PC-9 (cell line): ENCODE measurements at places on chromosomes 3 and 15. TPM values are rescaled to one million over a fixed set of nuclear protein-coding genes. Genes with fewer than 3 reads are reported as not detected.

The SSR3 gene
- 117 and 152 TPM in 2 replicates for total RNA-seq

The FYCO1 gene
- total RNA-seq: 19.7 and 21.1 TPM in 2 replicates

The CGNL1 gene
- total RNA-seq: 0.31 and 0.50 TPM in 2 replicates

The ROPN1B gene
- 0.50 and 0.85 TPM in 2 replicates for total RNA-seq

The SH2D7 gene
- not detected in 2 replicates for total RNA-seq

The ALAS1 gene
- total RNA-seq: 61.9 and 71.2 TPM in 2 replicates

The CCDC13 gene
- 0.41 TPM in 1 of 2 replicates, not detected in the other for total RNA-seq

The ATP13A5 gene
- not detected in 2 replicates for total RNA-seq

The GOLGA8K gene
- 0.35 TPM in 1 of 2 replicates, not detected in the other for total RNA-seq

The LYZL4 gene
- not detected in 2 replicates for total RNA-seq

The SLC22A14 gene
- total RNA-seq: not detected in 2 replicates

The CDHR4 gene
- total RNA-seq: 2.0 and 3.5 TPM in 2 replicates

DNA sequence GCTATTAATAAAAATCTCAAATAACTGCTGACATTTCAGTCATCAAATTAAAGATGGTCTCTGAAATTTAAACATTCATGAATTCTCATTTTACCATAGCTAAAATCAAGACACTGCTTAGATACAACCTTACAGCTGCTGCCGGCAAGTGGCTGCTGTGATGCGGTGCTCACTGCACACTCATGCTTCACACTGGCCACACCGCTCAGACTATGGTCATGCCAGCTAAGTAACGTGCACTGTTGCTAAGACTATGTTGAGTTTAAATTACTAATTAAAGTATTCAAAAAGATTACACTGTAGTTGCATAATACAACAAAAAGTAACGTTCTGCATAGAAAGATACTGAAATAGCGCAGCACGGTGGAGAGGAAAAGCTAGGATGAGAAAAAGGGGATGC, 12.1 kb downstream of the ATP13A3 start:
- no peaks in the 10 kb centered on the region for H3K27me3 ChIP-seq
- no peak overlapping the region for H3K4me3 ChIP-seq
- DNase-seq: no peak
- 0 out of 2 replicates have a peak overlapping the region, but pooled peaks have one; percentile 3 for H3K27ac ChIP-seq

DNA sequence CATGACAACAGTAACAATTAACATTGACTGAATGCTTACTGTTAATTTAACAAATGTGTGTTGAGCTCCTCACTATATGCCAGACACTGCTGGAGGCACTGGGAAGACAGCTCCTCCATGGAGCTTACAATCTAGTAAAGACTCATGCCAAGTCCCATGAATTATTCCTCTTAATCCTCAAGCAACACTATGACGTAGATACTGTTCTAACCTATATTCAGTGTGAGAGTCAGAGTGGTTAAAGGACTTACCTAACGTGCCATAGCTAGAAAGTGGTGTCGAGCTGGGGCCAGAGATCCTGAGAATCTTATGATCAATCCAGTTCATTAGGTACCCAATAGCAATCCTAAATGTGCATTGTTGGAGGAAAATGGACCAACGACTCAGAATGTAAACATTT, 43.6 kb downstream of the MYO1E start:
- H3K4me3 ChIP-seq: no peak overlapping the region
- no peak for DNase-seq
- no peaks in the 10 kb centered on the region for H3K36me3 ChIP-seq

GRCh38 chr3:141334627-141335250, 33.6 kb upstream of the ZBTB38 start:
- DNase-seq: no peak
- no peaks in the 10 kb centered on the region for H3K27me3 ChIP-seq
- H3K4me3 ChIP-seq: no peak overlapping the region
- no peaks in the 10 kb centered on the region for H3K36me3 ChIP-seq

- DNase-seq: no peak
- H3K4me3 ChIP-seq: no peak overlapping the region
- no peaks in the 10 kb centered on the region for H3K36me3 ChIP-seq
- H3K27ac ChIP-seq: no peak overlapping the region
- H3K4me1 ChIP-seq: no peaks in the 10 kb centered on the region
Observed at GRCh38 chr3:39264053-39264452, 15.8 kb downstream of the CX3CR1 start.

DNA sequence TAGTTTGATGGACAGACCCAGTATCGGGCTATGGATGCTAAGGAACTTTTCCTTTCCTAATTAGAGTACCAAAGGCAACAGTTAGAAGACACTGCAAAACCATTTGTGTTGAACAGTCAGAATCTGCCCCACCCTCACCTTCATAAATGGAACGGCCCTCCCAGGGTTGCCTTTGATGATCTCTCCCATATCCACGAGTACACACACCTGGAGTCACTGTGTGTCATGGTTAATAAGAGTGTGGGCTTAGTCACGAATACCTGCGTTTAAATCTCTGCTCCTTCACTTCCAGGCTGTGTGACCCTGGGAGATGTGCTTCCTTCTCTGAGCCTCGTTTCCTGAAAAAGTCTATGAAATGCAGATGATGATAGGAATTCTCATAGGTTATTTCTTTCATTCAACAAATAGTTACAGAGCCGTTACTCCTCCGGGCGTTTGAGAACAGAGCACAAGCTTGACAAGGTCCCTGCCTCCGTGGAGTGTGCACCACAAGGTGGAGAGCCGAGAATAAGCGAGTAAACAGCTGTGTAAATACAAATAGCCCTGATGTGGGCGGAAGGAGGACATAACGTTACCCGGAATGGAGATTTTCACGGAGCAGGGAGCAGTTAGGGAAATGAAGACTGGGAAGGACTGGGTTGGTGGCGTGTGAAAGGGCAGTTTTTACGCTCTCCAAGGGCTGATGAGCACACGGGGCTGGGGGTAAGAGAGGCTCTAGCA, 6.7 kb downstream of the SLC51A start:
- H3K27me3 ChIP-seq: no peaks in the 10 kb centered on the region
- DNase-seq: no peak
- no peaks in the 10 kb centered on the region for H3K36me3 ChIP-seq
- H3K4me3 ChIP-seq: no peak overlapping the region

GRCh38 chr15:39139431-39140059, 441.3 kb upstream of the THBS1 start:
- no peaks in the 10 kb centered on the region for H3K27me3 ChIP-seq
- H3K36me3 ChIP-seq: no peaks in the 10 kb centered on the region
- H3K4me1 ChIP-seq: peaks cover 30% of the 10 kb centered on the region
- DNase-seq: no peak

DNA sequence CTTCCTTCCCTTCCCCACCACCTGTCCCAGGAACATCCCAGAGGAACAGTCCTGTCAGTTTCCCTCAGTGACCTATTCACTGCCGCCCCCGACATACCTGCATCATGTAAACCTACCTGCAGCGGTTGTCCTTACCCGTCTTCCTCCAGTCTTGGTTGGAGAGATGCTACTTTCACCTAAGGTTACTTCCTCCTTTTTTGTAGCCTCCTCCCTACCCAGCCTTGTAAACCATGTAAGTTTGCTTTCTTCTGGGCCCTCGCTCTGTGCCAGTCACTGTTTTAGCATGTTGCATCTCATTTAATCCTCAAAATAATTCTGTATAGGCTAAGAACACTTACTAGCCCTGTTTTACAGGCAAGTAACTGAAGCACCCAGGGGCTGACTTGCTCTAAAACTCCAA, 58.3 kb downstream of the GPR171 start:
- H3K36me3 ChIP-seq: no peaks in the 10 kb centered on the region
- H3K27ac ChIP-seq: no peak overlapping the region
- H3K4me3 ChIP-seq: no peak overlapping the region

- no peak overlapping the region for H3K27ac ChIP-seq
- H3K27me3 ChIP-seq: no peaks in the 10 kb centered on the region
Observed at GRCh38 chr3:185744997-185745843, 79.6 kb downstream of the IGF2BP2 start.

DNA sequence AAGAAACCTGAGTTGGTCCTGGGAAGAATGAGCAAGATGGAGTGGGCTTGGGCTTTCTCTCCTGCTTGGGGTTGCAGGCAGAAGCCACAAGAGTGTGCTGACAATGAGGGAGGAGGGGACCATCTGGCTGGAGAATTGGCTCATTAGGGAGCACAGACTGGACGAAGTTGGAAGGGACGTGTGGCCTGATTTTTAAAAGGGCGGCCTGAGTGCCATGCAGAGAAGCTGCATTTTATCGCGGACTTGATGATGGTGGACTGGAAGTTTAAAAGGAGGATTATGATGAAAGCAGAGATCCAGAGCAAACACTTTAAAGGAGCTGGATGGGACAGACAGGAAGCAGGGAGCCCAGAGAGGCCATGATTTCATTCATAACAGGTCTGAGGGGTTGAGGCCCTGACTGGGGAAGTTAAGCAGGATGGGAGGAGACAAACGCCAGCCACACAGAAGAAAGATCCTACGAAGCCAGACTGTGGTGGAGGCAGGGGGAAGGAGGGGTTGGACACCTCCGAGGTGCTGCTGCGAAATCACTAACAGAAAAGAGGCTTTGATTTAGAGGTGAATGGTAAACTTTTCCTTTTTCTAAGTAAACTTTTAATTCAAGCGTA, 23.6 kb downstream of the TLNRD1 start:
- H3K27me3 ChIP-seq: no peaks in the 10 kb centered on the region
- no peak overlapping the region for H3K4me3 ChIP-seq
- no peak overlapping the region for H3K27ac ChIP-seq
- H3K36me3 ChIP-seq: no peaks in the 10 kb centered on the region
- peaks cover 8% of the 10 kb centered on the region; the same call in 1 of the 2 replicates for H3K4me1 ChIP-seq

- DNase-seq: no peak
- H3K4me3 ChIP-seq: no peak overlapping the region
Observed at GRCh38 chr15:67690936-67691335, 134.4 kb upstream of the SKOR1 start.

- H3K27me3 ChIP-seq: no peaks in the 10 kb centered on the region
- no peak for DNase-seq
- H3K27ac ChIP-seq: no peak overlapping the region
- no peak overlapping the region for H3K4me3 ChIP-seq
Observed at GRCh38 chr15:74220475-74221248, 15.5 kb upstream of the CCDC33 start.

DNA sequence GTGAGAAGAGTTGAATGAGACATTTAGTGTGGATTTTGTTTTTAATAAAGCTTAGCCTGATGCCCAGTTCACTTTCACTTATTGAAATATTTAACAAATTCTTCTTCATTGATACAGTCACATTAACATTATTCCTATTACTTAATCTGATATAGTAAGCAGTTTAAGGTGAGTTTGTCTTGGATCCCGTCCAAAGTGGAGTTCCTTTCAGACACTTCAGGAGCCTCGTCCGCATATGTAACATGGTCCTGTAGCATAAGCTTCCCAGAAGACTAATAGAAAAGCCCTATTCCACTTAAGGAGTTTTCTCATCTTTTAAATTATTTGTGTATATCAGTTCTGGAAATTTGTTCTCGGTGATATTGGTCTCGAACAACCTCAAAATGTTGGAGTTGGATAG, 39.7 kb upstream of the MLF1 start:
- DNase-seq: no peak
- no peak overlapping the region for H3K27ac ChIP-seq
- H3K4me3 ChIP-seq: no peak overlapping the region
- no peaks in the 10 kb centered on the region for H3K4me1 ChIP-seq
- no peaks in the 10 kb centered on the region for H3K27me3 ChIP-seq
- no peaks in the 10 kb centered on the region for H3K36me3 ChIP-seq

DNA sequence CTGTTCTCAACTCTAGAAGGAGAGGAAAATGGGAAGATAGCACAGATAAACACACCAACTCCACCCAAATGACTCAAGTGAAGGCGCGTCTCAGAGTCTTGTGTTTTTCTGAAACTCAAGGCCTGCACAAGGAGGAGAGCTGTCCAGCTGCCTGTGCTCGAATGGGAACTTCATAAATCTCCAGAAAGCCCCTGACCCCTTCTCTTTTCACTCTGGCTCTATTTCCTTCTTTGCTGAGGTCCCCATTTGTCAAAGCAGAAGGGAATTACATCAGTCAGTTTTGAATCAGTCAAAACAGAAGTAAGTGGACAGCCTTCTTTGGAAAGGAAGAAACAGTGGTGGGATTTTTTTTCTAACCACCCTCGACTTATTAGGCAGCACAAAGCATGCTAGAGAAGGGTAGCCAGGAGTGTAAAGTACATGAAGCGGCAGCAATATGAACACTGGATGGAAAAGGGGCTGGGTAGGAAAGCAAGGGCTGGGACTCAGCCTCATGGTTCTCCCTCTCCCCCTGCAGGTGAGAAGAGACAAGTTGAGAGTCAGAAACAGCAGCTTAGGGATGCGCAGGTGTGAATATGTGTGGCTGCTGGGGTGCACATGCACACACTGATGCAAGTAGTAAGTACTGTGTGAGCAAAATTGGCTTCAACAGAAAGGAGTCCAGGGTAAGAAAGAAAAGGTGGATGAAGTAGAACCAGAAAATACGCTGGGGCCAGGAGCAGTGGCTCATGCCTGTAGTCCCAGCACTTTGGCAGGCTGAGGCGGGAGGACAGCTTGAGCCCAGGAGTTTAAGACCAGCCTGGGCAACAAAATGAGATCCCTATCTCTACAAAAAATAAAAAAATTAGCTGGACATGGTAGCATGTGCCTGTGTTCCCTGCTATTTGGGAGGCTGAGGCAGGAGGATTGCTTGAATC, 36.6 kb upstream of the MAGEF1 start:
- peaks cover 7% of the 10 kb centered on the region for H3K4me1 ChIP-seq
- no peak overlapping the region for H3K27ac ChIP-seq
- DNase-seq: peak; percentile 55
- no peak overlapping the region for H3K4me3 ChIP-seq
- no peaks in the 10 kb centered on the region for H3K27me3 ChIP-seq

- H3K4me3 ChIP-seq: no peak overlapping the region
- no peaks in the 10 kb centered on the region for H3K4me1 ChIP-seq
- no peak for DNase-seq
- no peak overlapping the region for H3K27ac ChIP-seq
- H3K36me3 ChIP-seq: no peaks in the 10 kb centered on the region
- no peaks in the 10 kb centered on the region for H3K27me3 ChIP-seq
Observed at GRCh38 chr3:29758434-29759322, 477.8 kb downstream of the RBMS3 start.

DNA sequence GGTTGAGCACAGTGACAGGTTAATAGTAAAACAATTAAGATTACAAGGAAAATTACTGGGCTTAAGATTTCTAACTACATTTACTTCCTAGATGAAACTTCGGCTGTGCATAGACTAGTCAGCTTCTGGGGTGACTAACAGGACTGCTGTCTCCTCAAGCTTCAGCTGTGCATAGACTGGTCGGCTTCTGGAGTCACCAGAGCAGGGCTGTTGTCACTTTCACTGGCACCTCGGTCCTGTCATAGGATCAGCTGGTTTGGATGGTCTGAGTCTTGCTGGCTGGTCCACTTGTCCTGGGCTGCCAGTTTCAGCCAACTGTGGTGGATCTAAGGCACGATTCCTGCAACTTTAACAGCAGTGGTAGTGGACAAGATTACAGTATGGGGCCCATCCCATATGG, 23.9 kb upstream of the ACAD9 start:
- H3K36me3 ChIP-seq: no peaks in the 10 kb centered on the region
- H3K27ac ChIP-seq: no peak overlapping the region
- H3K4me3 ChIP-seq: no peak overlapping the region
- no peaks in the 10 kb centered on the region for H3K4me1 ChIP-seq
- no peaks in the 10 kb centered on the region for H3K27me3 ChIP-seq
